ENCODE measurements at places on chromosomes 16 and 17.

GRCh38 chr16:23535901-23536300 lies 21.2 kb downstream of the EARS2 start:
- DNase-seq: no peak

DNA sequence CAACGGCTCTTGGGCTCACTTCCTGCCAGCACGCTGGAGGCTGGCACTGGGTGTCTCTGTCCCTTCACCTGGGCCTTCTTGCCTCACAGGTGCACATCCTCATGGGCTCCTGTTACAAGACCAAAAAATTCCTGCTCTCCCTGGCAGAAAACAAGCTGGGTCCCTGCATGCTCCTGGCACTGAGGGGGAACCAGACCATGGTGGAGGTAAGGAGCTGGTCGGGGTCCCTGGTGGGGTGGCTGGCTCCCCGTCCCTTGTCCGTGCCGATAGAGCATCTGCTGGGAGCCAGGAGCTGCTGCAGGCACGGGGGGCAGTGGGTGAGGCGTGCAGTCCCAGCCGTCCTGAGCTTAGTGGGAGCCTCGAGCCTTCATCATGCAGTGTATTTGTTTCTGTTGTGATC lies 79.5 kb upstream of the PLCG2 start:
- DNase-seq: no peak

DNA sequence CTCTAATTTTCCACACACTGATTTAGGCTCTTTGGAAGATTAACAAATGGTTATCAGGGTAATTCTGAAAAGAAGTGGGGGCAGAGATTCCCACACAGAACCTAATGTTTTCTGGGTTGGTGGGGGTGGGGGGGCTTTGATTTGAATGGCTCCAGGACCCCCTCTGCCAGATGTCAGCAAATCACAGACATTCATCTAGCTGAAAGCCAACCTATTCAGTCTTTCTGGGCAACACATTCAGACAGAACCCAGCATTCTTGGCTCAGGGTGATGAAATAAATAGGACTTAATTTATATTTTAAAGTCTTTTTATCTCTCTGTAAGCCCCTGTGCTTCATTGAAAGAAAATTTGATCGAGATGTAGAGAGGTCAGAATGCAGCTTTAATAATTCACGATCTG lies 533.2 kb downstream of the XYLT1 start:
- DNase-seq: no peak

GRCh38 chr16:21222495-21223337 lies 10.8 kb upstream of the ANKS4B start:
- DNase-seq: no peak

DNA sequence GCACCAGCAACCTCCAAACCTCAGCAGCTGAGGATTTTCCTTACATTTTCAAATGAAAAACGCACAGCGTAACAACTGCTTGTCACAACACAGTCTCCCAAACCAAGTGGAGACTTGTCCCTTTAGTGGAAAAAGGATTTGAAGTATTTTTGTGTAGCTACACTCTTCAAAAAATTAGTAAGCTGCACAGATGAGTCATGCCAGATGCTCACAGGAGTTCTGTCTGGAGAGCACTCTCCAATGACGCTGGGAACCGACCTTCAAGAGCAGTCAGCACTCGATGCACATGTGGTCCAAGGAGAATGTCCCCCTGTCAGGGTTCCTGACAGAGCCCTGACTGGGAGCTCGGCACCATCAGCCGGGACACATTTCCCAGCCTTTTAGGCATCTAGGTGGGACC lies 39.8 kb downstream of the MAP1LC3B start:
- no peak for DNase-seq
